ENCODE measurements at places on chromosomes 4 and X. TPM values are rescaled to one million over a fixed set of nuclear protein-coding genes. Genes with fewer than 3 reads are reported as not detected.

DNA sequence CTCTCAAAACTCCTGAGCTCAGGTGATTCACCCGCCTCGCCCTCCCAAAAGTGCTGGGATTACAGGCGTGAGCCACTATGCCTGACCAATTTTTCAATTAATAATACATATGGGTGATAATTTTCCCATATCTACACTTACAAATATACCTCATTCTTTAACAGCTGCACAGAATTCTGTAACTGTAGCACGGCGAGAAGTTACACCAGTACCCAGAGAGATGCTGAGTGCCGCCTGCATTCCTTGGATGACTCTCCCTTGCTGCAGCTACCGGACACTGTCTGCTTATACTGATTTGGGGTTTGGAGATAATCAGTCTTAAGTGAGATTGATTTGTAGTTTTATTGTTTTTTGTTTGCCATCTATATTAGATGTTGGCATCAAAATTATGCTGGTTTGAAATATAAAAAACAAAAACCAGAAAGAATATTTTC, 5.8 kb downstream of the TIFA start:
- H3K4me1 ChIP-seq = peaks cover 35% of the 10 kb centered on the region
- no peaks in the 10 kb centered on the region for H3K27me3 ChIP-seq
- no peak overlapping the region for H3K4me3 ChIP-seq
- no peak for DNase-seq
- H3K27ac ChIP-seq = no peak overlapping the region
- no peaks in the 10 kb centered on the region for H3K36me3 ChIP-seq

DNA sequence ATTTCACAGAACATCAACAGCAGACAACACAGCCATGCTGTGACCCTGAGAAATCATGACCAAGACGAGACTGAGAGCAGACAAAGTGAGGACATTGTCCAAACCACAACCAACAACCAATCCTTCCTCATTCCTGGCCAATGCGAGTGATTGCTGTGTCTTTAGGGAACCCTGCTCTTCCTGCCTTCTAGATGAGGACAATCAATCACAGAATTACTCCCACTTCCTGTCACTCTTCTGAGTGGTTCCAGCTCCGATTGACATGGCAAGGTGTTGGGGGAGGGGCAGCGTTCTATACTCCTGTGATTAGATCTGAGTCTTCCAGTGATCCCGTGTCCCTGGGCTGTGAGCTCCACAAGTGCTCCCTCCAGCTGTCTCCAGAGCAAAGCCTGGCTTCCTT, 227.8 kb downstream of the STIM2 start:
- no peak for DNase-seq
- H3K4me1 ChIP-seq = no peaks in the 10 kb centered on the region
- H3K27me3 ChIP-seq = peaks cover 13% of the 10 kb centered on the region
- no peaks in the 10 kb centered on the region for H3K36me3 ChIP-seq
- H3K4me3 ChIP-seq = no peak overlapping the region
- H3K27ac ChIP-seq = no peak overlapping the region

DNA sequence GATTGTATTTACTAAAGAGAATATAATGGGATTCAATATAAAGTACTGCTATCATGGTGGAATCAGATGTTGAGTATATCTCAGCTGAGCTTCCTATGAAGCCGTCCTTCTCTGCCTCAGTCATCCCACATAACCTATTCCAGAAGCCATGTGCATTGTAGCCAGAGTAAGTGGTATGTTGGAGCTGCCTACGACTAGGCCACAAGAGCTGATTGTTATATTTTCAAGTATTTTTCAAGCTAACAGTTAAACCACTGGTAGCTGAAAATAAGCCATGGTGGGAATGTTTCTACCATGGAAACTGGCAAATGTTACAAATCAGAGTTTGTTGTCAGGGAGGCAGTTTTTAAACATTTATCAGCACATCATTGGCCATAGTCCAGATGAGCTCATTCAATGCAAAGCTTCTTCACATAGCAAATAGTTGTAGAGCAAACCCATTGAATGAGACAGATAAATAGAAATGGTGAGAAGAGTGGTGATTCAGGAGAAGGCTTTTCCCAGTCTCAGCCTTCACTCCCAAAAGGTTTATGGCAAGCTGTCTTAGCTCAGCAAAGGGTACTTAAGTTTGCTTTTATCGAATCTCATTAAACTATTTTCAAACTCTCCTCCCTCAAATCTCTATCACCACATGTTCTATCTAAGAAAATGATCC, 436.4 kb downstream of the PCDH19 start:
- no peaks in the 10 kb centered on the region for H3K4me1 ChIP-seq
- DNase-seq = no peak
- H3K36me3 ChIP-seq = no peaks in the 10 kb centered on the region
- no peak overlapping the region for H3K4me3 ChIP-seq

DNA sequence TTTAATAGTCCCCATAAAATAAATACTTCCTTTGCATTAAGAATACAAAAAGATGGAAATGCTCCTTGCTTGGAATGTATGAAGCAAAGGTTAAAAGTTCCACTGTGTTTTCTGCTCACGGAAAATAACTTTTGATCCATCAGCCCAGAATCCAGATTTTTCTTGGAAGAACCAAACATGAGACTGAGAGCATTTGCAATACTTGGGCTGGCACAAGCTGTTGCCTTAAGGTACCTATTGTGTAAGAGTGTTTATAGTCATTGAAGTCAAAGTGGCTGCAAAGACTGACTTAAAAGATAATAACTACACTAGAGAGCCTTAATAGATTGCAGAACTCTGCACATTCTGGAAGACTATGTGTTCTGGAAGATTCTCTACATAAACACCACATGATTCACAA, 281.4 kb downstream of the RAB28 start:
- no peaks in the 10 kb centered on the region for H3K27me3 ChIP-seq
- no peaks in the 10 kb centered on the region for H3K4me1 ChIP-seq
- DNase-seq = no peak
- no peak overlapping the region for H3K4me3 ChIP-seq
- no peaks in the 10 kb centered on the region for H3K36me3 ChIP-seq

- H3K4me3 ChIP-seq = no peak overlapping the region
- H3K27me3 ChIP-seq = no peaks in the 10 kb centered on the region
These were observed 580.8 kb upstream of the FTHL17 start for GRCh38 chrX:31652650-31653049.

- H3K27ac ChIP-seq = no peak overlapping the region
- DNase-seq = no peak
- H3K4me3 ChIP-seq = no peak overlapping the region
- no peaks in the 10 kb centered on the region for H3K27me3 ChIP-seq
These were observed 199.1 kb downstream of the SPATA18 start for GRCh38 chr4:52250154-52250553.

DNA sequence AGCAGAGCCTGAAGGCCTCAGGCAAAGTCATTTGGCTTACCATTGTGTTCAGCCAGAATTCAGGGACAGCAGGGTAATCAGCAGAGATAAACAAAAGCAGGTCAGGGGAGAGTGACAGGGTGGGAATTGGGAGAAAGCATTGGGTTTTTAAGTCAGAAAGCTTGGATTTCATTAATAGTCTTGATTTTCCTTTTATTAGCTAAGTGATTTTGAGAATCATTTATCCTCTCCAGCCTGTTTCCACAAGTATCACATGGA, 410.1 kb downstream of the HNRNPD start:
- H3K27me3 ChIP-seq = no peaks in the 10 kb centered on the region
- no peak overlapping the region for H3K27ac ChIP-seq
- no peaks in the 10 kb centered on the region for H3K36me3 ChIP-seq
- no peaks in the 10 kb centered on the region for H3K4me1 ChIP-seq

GRCh38 chr4:30073011-30073710, 647.0 kb upstream of the PCDH7 start:
- no peaks in the 10 kb centered on the region for H3K36me3 ChIP-seq
- H3K27me3 ChIP-seq = no peaks in the 10 kb centered on the region
- no peaks in the 10 kb centered on the region for H3K4me1 ChIP-seq
- no peak overlapping the region for H3K27ac ChIP-seq
- DNase-seq = no peak

The PLP1 gene
- total RNA-seq = 0.67 TPM

The TREX2 gene
- 0.32 TPM for total RNA-seq

Data from pancreas (tissue), 10 donors.